ENCODE measurements at places on chromosomes 4 and X.

GRCh38 chrX:21176921-21177571 is 197.2 kb upstream of the CNKSR2 start:
- no peak for DNase-seq

GRCh38 chrX:1779626-1780025 is 164.8 kb downstream of the ASMT start:
- DNase-seq: no peak

- no peak for DNase-seq
Observed at GRCh38 chrX:93346309-93346708, 327.1 kb downstream of the NAP1L3 start.

GRCh38 chr4:55121246-55121645 is 4.1 kb downstream of the KDR start:
- DNase-seq: no peak

DNA sequence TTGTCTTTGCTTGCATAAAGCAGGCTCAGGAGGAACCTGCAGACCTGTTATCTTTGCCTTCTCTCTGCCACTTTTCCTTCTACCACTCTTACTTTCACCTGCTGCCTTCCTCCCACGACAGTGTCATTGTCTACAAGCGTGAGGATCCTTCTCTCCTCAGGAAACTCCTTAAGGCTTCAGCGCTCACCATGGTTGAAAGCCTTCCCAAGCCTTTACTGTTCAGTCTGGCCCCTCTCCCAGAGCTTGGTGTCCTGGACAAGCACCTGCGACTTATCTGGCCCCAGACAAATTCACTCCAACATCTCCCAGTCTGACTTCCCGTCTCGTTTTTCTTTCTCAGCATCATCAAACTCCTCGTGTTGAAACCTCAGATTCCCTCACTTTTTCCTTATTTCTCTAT is 31.0 kb downstream of the CC2D2A start:
- DNase-seq: no peak

- no peak for DNase-seq
Observed at GRCh38 chr4:184169225-184169867, 48.3 kb downstream of the ENPP6 start.

DNA sequence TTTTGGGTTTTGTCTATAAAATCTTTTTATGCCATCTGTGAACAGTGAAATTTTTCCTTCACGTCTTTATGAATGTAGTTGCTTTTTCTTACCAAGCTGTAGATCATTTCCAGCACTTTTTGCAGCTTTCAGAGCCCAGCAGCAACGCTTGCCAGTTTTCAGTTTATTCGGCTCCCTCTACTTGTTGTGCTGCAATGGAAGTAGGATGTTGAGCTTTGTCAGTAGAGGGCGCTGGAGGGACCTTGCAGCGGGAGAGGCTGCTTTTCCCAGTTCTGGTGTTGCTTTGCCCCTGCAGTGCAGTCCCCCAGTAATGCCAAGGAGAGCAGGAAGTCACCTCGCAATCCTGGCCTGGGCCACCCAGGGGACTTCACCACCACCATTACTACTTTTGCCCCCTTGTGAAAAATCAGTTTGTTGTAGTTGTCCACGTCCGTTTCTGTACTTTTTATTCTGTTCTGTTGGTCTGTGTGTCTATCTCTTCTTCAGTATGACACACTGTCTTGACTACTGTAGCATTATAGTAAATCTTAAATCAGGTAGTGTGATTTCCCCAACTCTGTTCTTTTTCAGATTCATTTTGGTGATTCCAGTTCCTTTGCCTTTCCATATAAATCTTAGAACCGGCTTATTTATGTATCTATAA is 21.8 kb downstream of the CMC4 start:
- DNase-seq: peak; percentile 14

DNA sequence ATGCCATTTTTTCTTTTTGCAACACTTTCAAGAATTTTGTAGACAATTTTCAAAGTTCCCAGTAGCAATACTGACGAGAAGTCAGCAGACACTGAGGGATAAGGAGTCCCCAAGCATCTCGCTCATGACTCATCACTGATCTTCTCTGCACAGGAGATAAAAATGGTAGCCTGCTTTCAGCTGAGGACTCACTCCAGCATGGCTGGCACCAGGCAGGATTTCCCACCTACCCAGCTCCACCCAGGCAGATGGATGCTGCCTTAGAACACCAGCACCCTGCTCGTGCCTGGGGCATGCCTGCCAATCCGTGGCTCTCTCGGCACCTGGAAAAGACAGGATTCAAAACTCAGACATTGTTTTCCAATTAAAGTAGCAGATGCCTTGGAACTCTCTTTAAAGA is 24.9 kb downstream of the JAKMIP1 start:
- DNase-seq: no peak

GRCh38 chr4:25051534-25051933 is 20.8 kb upstream of the LGI2 start:
- DNase-seq: no peak

- peak; percentile 54 for DNase-seq
Observed at GRCh38 chr4:38132107-38132673, 172.0 kb downstream of the PTTG2 start.

GRCh38 chr4:16516796-16517439 is 290.6 kb upstream of the TAPT1 start:
- no peak for DNase-seq

DNA sequence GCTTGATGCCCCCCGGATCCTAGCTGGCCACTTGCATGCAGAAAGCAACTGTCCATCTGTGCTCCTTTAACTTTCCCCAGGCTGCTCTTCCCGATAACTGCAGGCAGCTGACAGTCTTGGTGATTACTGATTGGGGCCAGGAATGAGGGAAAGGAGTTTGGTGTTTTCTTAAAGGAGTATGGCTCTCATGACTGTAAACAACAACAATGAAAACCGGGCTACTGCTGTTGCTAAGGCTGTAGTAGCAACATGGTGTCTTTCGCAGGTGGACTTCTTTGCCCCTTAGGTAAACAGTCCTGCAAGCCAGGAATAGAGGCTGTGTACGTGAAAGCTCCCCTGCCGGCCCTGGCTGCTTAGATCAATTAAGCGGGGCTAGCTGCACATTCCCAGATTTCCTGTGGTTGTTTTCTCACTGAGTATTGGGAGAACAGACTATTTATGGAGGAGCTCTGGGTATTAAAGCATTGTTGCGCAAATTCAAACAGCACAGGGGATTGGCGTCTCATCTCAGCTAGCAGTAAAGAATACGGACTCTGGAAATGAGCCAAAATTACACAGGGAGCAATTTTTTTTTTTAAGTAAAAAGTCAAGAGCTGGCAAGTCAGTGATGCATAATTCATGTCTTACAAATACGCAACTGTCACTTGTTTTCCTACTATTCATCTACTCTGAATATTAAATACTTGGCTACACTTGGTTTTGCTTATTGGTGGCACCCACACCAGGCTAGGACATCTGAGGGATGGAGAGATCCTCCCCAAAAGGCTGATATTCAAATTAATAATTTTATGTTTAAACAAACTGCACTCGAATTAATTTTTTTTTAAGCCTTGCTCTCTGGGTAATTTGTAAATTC is 61.6 kb upstream of the NAP1L5 start:
- no peak for DNase-seq

DNA sequence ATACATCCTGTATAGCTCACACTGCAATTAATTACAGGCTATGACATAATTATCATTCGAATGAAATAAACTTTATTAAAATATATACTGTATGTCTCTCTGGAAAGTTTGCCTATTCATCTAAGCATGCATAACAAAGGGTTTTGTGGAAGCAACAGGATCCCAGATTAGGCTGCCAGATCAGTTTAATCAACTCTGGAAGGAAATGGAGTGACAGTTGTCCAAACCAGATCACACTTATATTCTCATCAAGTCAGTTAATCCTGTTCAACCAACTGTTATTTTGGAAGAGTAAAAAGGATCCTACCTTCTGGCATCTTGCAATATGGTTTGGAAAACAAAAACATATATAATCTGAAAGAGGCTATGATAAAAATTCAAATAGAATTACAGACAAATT is 312.2 kb downstream of the FAT4 start:
- no peak for DNase-seq

- DNase-seq: no peak
Observed at GRCh38 chrX:54560411-54560810, 30.4 kb downstream of the GNL3L start.

DNA sequence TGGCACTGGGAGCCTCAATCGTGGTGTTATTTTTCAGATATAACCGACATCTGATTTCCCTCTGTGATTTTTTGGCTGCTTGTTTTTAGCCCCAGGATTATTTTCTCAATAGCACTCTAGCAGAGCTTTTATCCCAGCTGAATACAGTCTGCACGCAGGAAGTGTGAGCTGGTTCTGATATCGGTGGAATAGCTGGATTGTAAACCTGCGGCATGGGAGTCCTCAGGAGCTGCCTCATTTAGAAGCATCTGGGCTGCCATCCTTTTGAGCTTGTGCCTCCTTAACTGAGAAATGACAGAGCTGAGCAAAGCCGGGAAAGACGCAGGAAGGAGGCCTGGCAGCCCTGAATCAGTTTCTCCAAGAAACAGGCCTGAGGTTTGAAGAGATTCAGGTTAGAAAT is 28.4 kb upstream of the GRPEL1 start:
- DNase-seq: no peak

GRCh38 chr4:6900956-6901355 is 8.7 kb upstream of the TBC1D14 start:
- DNase-seq: no peak

GRCh38 chr4:184621518-184621917 is 27.7 kb downstream of the CASP3 start:
- no peak for DNase-seq

DNA sequence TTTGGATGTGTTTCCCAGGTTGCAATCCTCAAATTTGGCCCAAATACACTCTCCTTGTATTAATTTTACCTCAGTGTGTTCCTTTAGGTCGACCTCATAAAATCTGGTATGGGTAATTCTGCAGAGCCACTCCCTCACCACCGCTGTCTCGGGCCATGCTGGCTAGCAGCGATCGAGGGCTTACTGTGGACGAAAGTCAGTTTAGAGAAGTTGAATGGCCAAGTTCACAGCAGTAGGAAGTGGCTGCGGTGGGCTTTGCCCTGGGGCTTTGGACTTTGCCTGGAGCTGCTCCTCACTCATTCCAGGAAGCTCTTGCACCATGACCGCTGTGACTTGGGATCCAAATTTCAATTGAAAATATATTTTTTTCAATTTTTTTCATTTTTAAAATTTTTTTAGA is 19.6 kb downstream of the TMEM187 start:
- no peak for DNase-seq

GRCh38 chr4:23333556-23333945 is 556.3 kb downstream of the PPARGC1A start:
- DNase-seq: no peak

DNA sequence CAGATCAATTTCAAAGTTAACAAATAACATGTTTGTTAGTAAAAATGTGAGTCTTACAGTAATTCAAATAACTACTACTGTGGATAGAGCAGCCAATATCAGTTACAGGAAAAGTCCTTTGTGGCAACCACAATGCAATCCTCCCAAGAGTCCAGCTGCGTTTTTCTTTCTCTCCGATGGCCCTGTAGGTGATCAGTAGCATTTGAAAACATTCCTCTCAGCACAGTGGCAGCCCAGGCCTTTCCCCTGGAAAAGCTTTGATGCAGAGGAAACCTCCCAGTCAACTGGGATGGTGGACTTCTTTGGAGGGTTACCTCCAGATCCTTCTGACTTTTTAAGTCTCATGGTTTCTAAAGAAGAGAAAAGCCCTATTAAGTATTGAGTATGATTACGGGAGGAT is 18.0 kb upstream of the PDZD4 start:
- DNase-seq: no peak

- no peak for DNase-seq
Observed at GRCh38 chr4:81165861-81166430, 49.1 kb downstream of the PRKG2 start.

DNA sequence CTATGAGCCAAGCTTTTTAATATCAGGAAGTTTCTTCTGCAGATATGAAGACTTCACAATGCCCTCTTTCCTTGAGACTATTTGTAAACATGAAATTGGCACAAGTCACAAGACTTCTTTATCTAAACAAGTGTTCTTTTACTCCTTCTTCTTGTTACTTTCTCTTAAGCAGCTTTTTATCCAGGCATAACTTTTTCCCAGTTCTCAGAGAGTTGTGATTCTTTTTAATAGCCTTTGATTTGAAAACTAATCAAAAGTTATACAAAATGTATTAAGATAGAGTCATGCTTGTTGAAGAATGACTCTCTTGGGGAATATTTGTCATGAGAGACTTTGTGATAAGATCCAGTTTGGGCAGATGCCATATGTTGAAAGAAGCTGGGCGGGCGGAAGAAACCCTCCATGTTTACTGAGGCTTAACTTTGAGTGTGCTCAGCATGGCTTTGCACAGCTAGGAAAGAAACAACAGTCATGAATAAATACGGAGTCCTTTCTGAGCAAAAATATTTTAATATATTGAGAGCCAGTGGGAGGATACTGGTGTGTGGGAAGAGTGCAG is 39.3 kb downstream of the SYTL5 start:
- no peak for DNase-seq

DNA sequence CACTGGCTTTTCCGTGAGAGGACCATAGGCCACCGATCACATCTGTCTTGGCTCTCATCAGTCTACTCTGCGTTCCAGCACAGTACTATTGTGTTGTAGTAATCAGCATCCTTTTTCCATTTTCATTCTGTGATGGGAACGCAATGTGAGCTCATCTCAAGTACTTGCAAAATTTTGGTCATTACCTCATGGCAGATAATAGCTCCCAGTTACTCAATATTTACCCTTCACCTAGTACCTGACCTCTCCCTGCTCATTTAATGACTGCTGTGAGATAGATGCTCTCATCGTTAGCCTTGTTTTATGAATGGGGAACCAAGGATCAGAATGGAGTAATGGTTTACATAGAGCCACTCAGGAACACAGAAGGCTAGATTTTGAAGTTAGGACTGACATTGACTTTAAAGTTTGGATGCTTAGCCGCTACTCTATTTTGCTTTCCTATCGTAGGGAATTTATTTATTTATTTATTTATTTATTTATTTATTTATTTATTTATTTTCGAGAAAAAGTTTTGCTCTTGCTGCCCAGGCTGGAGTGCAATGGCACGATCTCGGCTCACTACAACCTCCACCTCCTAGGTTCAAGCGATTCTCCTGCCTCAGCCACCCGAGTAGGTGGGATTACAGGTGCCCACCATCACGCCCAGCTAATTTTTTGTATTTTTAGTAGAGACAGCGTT is 6.5 kb upstream of the GPR101 start:
- no peak for DNase-seq

DNA sequence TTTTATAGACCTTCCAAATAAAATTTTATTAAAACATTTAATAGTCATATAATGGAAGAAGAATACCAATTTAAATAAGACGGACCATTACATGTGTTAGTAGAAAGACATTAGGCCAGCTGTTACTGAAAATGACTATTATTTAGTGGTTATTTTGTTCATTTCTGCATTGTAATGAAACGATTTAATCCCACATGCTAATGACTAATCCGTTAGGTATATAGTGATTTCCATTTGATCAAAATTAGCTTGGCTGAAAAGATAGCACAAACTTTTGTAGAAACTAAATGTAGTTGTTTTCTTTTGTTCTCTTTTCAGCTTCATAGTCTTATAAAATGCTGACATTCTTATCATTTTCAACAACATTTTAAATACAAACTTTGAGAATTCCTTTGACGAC is 556.1 kb upstream of the TENM3 start:
- no peak for DNase-seq

- no peak for DNase-seq
Observed at GRCh38 chrX:19791562-19791961, 95.8 kb downstream of the SH3KBP1 start.

Measured in T-cell (primary cell).